ENCODE measurements at places on chromosomes 3 and 15.

DNA sequence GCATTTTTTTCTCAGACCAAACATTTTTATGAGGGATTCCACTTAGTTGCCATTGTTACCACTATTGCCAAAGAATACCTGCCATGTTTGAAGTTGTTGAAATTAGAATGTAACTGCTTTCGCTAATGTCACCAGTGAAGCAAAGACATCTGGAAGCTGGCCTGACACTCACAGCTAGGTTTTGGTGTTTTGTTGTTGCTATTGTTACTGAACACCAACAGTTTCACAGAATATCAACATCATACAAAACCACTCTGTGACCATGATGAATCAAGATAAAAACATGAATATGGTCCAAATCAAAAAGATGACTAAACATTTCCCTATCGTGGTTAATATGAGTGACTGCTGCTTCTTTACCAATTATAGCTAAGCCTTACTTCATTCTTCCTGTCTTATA, 6.9 kb upstream of the CFAP20DC start:
- DNase-seq = no peak

- DNase-seq = no peak
Observed at GRCh38 chr3:138638641-138639040, 30.1 kb downstream of the FAIM start.

DNA sequence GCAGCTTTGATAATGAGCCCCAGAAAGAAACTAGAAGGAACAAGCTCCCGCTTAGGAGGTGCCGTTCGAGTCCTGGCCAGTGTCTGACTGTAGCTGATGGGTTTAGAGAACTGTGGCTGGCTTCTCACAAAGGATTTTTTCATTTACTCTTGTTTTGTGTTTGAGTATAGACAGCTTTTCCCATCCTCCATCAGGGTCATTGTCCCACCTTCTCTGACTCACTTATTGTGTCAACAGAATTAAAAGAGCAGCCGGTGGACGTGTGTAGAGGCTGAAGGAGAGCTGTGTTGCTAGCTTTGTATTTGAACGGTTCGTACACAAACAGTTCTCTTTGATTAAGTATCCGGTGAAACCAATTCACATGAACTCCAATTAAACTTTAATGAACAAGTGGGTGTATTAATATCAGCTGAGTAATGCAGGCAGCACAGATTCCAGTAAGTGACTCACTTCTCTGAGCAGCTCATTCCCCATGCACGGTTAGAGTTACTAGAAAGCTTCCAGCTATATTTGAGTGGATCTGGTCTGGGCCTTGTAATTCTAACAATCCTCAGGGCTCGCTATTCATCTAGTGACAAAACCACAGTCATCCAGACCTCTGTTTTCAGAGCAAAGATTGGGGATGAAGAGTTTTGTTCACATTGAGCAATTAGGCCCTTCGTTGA, 141.0 kb downstream of the LPP start:
- no peak for DNase-seq

DNA sequence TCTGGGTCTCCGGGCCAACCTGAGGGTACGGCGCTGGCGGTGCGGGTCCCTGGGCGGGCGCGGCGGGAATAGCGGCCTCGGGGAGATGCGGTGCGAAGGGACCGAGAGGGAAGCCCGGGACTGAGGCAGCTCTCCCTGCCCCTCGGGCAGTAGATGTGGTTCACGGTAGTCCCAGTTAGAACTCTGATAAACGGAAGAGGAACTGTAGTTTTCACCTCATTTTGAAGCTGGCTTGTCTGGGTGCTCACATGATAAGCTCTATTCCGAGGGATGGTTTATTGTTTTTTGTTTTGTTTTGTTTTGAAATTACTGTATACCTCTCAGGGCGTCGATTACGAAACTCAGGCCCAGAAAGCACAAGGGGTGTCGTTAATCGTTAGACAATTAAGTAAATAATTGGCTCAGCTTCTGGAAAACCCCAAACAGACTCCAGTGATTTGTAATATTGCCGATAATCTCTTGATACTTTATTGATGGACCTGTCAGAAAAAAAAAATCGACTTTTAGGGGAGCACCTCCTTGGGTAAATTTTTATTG, 413 bp downstream of the NUSAP1 start:
- DNase-seq = no peak

DNA sequence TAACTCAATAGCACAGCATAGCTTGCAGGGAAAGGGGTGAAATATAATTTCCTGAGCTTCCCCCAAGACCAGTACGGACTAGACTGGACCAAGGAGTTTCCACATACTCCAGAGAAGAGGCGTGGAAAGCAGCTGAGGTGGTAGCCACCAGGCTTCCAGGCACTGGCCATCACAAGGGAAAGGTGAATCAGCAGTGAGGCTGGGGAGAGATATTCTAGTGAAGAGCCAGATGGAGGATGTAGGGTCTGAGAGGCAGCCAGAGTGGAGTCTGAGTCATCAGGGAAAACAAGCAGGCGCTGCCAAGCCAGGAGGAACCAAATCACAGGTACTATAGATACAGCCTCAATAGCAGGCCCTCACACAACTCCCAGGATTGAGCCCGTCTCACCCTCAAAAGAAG, 9.6 kb upstream of the RASA2 start:
- no peak for DNase-seq

GRCh38 chr3:112751061-112751460, 95.6 kb downstream of the CD200R1L start:
- DNase-seq = no peak

- DNase-seq = no peak
Observed at GRCh38 chr3:120353463-120353862, 4.3 kb upstream of the LRRC58 start.

DNA sequence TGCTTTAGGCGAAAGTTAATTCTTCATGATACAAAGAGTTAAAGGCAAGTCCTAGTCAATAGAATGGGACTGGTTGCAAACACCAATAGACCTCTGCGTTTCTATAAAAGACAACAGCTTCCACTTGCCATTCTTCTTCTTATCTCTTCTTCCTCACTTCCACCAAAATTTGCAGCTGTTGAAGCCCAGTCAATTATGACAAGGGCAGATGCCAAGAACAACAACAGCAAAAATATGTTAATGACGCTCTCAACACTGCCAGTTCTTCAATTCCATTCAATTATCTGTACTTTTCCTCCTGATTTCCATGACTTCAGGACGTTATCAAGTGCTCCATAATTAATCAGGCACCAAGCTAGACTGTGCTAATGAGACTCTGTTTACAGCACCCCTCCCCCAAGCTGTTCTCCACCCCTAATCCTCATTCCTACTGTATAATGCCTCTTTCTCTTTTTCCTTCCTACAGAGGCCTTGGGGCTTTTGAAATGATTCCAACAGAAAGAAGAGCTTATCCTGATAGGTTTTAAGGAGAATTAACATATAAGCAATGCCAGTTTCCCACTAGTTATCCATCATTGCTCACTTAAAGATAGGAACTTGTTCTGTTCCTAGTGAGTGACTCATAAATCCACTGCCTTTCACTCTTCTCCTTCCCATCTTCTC, 1160.5 kb downstream of the IGSF11 start:
- no peak for DNase-seq

- no peak for DNase-seq
Observed at GRCh38 chr15:34621675-34622074, 38.2 kb upstream of the GOLGA8B start.

DNA sequence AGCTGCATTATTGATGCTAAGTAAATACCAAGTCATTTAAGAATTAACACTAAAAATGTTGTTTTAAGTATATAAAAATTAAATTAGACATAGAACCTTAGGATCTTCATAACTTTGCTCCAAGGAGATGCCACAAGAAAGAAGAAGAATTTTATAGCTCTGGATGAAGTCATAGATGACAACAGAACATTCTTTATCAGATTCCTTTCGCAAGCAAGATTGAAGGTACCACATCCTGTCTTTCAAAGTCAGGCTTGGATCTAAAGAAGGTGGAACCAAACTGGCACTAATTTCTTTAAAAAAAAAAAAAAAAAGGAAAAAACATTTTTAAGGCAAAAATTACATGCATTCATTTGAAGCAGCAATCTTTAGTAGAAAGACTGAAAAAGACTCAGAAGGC, 62.5 kb downstream of the POLQ start:
- no peak for DNase-seq

DNA sequence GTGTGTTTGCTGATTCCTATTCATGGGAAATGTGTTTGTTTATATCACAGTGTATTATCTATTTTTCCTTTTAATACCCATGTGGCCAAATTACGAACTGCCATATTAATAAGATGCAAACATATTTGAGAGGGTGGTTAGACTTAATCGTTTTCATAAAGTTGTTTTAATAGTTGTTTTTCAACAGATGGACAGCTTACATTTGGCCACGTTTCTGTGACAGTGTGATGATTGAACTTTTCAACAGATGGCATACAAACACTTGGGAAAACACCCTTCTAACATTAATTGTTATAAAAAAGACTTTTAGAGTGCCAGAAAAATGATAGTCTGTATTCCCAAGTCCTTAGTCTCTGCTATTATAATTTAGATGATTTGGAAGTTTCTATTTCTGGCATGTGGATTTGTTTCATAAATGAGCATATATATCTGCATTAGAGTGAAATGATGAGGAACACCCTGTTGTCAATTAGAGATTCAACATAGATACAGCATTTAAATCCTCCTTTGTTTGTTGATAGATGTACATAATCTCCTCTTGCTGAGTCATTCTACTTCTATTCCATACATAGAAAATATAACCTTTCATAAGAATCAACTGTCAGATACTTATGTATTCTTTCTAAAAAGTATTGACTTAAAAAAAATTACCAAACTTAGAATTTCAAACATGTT, 13.1 kb downstream of the PLAAT1 start:
- DNase-seq = no peak

DNA sequence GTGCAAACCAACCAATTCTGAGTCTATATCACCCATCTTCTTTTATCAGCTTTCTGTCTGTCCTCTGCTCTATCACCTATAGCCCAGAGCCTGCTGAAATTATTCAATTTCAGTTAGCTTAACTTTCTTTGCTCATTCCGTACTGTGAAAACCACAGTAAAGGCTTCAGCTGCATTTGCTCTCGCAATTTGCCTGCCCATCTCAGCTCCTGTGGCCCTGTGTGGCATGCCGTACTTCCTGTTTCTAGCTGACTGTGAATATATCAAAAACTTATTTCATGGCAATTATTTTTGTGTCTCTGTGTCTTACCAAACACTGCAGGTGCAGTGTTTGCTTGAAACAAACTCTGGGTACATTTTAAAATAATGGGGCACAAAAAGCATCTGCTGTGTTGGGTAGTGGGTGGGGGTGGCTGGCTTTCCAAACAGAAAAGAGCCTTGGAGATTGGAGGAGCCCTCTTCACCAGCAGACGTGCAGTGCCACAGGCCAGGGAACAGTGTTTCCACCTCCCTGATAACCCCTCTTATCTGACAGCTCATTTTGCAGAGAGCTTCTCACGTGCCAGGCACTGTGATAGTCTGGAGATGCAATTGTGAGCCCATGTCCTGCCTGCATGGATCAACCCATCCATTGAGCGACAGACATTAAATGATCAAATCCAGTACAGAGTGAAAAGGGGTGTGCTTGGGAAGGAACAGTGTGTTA, 45.2 kb downstream of the GASK1A start:
- DNase-seq = no peak

GRCh38 chr15:34019369-34019990, 19.5 kb downstream of the AVEN start:
- no peak for DNase-seq

- no peak for DNase-seq
Observed at GRCh38 chr3:1848935-1849334, 249.7 kb upstream of the CNTN4 start.

DNA sequence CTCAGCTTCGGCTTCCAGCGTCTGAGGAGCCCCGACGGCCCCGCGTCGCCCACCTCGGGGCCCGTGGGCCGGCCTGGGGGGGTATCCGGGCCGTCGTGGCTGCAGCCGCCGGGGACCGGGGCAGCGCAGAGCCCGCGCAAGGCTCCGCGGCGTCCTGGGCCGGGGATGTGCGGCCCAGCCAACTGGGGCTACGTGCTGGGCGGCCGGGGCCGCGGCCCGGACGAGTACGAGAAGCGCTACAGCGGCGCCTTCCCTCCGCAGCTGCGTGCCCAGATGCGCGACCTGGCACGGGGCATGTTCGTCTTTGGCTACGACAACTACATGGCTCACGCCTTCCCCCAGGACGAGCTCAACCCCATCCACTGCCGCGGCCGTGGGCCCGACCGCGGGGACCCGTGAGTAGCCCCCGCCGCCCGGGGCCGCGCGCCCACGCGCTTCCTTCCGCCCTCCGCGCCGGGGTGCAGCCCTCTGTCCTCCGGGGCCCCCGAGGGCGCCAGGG, 462 bp downstream of the EDEM1 start:
- DNase-seq = no peak

- DNase-seq = no peak
Observed at GRCh38 chr3:181454451-181455027, 257.2 kb upstream of the SOX2 start.

DNA sequence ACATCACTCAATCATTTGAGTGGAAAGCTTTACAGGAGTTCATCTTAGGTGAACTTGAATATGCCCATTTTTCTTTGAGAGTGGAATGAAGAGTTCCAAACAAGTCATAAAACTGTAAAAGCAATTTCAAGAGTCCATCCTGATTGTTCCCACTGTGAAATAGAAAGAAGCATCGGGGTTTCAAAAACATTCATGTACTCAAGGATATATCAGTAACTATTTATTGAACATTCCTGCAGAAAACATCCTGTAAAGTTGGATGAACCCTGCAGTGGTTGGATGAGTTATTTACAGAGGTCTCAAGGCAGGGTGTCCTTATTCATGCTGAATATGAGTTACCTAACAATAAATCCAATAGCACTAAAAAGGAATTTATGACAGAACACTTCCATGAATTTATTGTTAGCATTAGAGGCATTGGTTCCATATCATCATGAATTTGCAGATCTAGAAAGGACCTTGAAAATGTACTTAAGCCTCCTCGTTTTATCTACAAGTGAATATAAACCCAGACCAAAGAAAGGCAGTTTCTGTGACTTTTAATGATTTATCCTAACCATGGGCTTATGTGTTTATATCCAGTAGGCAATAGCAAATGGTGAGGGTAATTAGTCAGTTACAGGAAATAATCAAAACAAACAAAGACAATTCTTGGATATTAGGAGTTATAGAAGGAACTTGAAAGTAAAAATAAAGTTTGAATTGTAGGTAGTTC, 361.9 kb upstream of the KCNMB2 start:
- no peak for DNase-seq

GRCh38 chr15:67121644-67122605, 56.5 kb downstream of the SMAD3 start:
- DNase-seq = no peak

DNA sequence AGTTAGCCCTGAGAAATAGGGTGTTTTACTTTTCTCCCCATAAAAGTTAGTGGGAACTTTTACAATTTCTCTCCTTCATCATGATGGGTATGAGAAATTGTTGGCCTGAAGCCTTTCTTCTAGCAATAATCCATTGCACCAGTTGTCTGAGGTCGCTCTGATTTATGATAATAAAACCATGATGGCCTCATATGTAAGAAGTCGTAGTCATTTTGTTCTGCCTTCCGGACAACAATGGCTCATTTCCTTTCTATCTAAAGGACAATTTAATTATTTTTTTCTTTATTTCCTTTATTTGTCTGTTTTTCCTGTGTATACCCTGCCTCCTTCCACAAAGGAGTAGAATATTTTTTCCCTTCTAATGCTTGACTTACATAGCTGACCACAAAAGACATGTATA, 31.6 kb upstream of the GNB4 start:
- DNase-seq = no peak

- no peak for DNase-seq
Observed at GRCh38 chr3:22288756-22289155, 537.7 kb upstream of the ZNF385D start.

GRCh38 chr15:84715441-84716035, 401 bp downstream of the SEC11A start:
- no peak for DNase-seq

- no peak for DNase-seq
Observed at GRCh38 chr3:23075496-23075895, 127.6 kb upstream of the UBE2E2 start.
